Nucleus accumbens (tissue), 56 donors: ENCODE measurements at places on chromosomes 5 and 9.

DNA sequence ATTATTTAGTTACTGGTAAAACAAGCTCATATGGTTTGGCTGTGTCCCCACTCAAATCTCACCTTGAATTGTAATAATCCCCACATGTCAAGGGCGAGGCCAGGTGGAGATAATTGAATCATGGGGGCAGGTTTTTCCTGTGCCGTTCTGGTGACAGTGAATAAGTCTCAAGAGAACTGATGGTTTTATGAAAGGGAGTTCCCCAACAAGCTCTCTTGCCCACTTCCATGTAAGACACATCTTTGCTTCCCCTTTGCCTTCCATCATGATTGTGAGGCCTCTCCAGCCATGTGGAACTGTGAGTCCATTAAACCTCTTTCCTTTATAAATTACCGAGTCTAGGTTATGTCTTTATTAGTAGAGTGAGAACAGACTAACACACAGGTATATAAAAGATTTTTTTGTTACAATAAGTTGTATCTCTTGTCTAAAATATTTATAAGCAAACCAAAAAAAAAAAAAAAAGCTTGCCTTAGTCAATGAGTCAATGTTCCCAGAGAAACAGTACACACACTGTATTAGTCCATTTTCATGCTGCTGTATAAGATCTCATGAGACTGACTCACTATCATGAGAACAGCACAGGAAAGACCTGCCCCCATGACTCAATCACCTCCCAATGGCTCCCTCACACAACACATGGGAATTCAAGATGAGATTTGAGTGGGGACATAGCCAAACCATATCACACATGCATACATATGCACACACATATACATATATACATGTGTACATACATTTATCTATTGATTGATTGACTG is 138.3 kb downstream of the BASP1 start:
- DNase-seq = no peak

GRCh38 chr9:694092-694402 is 147.4 kb upstream of the DMRT1 start:
- DNase-seq = no peak

GRCh38 chr5:112388074-112388473 is 31.0 kb downstream of the EPB41L4A start:
- no peak for DNase-seq

DNA sequence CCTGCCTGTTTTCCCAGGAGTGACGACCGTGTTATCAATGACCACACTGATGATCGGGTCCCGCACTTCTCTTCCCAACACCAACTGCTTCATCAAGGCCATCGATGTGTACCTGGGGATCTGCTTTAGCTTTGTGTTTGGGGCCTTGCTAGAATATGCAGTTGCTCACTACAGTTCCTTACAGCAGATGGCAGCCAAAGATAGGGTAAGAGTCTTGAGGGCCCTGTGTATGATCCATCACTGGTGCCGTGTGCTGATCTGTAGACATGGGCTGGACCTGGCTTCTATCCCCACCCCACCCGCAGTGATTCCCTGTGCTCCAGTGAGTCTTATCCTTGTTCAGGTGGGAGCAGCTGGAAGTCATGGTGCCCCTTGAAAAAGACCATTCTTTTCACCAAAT is 26.0 kb downstream of the GABRP start:
- peak; percentile 2 for DNase-seq

GRCh38 chr9:20382460-20383071 is 239.7 kb downstream of the MLLT3 start:
- no peak for DNase-seq

DNA sequence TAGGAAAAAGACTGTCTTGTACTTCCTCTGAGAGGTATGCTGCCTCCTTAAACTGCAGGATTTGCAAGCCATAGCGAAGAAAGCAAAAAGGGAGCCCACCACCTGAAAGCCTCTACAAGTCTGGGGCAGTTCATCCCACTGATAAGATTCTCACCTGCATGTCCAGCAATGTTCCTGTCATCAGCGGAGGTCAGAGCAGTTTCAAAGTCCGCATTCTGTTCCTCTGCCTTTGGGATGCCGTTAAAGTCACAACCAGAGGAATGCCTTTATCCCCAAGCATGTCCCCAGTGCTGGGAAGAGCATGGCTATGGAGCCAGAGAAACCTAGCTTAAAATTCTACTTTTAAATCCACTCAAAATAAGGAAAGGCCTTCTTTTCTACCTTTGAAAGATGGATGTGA is 220.5 kb downstream of the GLIS3 start:
- no peak for DNase-seq

DNA sequence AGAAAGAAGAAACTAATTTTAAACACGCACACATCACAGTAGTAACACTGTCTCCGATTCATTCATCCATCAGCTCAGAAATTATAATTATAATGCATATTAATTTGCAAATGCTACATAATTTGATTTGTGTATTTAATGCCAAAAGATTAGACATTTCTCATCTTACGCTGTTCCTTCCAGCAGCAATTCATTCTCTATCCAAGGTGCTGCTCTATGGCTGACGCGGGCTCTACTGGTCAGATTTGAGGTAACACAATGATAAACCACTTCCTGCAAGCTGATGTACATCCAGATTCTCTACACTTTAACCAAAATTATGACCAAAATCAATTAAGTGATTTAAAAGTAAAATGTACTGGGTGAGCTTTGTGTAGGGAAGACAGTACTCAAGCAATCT is 77.9 kb upstream of the ICE1 start:
- no peak for DNase-seq

DNA sequence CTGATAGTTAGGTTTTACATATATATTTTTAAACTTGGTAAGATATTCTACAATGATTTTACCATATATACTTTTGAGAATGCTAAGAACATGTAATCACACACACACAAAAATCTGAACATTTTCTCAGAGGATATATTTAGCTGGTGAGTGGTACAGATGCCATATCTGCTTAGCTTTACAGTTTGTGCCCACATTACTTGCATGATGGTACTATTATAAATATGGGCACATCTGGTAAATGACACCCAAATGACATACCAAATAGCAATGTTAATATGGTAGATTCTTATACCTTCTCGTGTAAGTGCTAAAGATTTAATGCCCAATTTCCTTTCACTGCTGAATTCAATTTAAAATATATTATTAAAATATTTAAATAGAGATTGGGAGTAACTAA is 56.6 kb downstream of the LSM11 start:
- no peak for DNase-seq

DNA sequence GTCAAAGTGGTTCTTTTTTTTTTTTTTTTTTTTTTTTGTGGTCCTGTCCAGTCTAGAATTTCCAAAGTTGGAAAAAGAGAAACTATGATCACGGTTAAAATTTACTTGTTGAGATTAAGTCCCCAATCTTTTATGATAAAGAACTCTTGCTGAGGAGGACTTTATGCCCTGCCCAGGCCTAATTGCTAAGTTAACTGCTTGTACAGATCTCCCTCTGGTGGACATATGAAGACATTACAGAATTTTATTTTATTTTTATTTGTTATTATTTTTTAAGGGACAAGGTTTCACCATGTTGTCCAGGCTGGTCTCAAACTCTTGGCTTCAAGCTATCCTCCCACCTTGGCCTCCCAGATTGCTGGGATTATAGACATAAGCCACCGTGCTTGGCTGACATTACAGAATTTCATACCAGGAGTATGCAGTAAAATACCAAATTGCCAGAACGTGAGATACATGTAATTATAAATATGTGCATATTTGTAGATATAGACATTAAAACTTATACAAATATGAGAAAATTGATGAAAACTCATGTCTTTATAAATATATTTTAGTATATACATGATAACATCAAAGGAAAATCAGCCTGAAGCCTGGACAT is 91.2 kb downstream of the RFK start:
- no peak for DNase-seq

GRCh38 chr9:90915693-90916092 is 114.1 kb downstream of the SYK start:
- no peak for DNase-seq

GRCh38 chr5:171632616-171633015 is 153.0 kb upstream of the SMIM23 start:
- no peak for DNase-seq

DNA sequence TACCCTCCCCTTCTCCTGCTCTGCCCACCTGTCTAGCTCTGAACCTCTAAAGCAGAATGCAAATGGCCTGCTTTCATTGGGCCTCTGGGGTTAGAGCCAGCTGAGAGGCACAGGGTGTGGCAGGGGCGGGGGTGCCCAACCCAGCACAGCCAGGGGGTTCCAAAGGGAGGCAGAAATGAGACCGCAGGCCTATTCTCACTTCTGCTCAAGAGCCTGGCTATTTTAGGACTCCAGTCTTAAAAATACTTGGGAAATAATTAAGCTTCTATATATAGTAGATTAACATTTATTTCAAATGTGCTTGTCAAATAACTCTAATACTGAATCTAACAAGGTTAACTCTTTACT is 5.7 kb downstream of the QSOX2 start:
- no peak for DNase-seq

DNA sequence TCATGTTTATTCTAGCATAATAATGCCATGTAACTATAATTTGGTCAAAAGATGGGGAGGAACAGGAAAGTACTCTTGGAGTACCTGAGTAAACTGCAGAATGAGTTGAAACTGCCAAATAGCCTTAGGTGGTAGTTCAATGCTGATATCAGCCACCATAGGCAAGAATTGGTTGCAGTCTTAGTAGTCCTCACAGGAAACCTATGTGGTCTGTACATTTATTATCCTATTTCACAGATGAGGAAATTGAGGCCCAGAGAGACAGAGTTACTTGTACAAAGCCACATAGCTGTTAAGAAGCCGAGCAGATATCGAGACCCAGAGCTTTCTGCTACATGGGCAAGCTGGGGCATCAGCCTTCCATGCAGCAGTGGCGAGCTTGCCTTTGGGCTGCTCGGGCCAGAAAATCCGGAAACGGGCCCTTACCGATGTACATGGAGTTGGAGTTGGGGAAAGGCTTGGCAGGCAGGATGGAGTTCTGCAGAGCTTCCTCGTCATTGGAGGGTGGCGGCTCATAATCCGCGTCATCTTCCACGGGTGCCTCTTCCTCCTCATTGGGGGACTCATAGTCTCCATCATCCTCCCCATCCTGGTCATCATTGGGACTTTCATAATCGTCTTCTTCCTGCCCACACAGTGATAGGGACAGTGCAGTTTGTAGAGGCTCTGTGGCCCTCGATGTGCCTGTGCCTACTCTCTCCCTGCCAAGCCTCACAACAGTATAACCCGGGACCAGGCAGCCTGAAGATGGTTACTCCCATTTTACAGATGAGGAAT is 27.1 kb downstream of the LCP2 start:
- no peak for DNase-seq

- DNase-seq = no peak
These were observed 132.6 kb downstream of the PDZD2 start for GRCh38 chr5:31771500-31771899.

GRCh38 chr5:6675784-6676491 is 37.3 kb upstream of the TENT4A start:
- DNase-seq = no peak

- DNase-seq = no peak
These were observed 18.9 kb upstream of the NTNG2 start for GRCh38 chr9:132142924-132143323.

DNA sequence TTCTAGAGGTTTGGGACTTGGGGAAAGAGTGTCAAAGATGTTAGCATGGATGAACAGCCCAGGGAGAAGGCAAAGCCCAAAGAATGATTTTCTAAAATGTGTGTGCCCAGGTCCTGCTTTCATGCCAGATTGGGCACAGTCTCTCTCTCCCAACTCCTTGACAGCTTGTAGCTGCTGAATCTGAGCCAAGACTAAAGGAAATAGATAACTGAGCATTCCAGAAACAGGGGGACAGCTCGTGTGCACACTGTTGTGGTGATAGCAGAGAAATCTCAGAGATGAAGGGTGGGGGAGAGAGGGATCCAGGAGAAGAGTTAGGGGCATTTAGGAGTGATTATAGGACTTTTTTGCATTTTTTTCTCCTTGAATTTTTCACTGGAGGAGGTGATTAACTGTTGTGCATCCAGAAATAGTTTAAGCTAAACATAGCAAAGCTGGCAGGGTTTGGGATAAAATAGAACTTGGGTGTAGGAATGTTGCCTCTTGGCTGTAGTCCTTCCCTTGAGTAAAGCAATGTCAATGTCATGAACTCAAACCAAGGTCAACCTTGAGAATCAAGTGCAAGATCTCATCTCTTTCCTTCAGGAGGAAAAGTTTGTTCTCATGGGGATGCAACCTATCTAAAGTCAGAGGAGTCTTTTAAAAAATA is 245.9 kb downstream of the SH3GL2 start:
- DNase-seq = no peak

- DNase-seq = no peak
These were observed 380.3 kb upstream of the ACTBL2 start for GRCh38 chr5:57862942-57863341.

GRCh38 chr5:146813346-146814157 is 65.0 kb downstream of the PPP2R2B start:
- DNase-seq = no peak

DNA sequence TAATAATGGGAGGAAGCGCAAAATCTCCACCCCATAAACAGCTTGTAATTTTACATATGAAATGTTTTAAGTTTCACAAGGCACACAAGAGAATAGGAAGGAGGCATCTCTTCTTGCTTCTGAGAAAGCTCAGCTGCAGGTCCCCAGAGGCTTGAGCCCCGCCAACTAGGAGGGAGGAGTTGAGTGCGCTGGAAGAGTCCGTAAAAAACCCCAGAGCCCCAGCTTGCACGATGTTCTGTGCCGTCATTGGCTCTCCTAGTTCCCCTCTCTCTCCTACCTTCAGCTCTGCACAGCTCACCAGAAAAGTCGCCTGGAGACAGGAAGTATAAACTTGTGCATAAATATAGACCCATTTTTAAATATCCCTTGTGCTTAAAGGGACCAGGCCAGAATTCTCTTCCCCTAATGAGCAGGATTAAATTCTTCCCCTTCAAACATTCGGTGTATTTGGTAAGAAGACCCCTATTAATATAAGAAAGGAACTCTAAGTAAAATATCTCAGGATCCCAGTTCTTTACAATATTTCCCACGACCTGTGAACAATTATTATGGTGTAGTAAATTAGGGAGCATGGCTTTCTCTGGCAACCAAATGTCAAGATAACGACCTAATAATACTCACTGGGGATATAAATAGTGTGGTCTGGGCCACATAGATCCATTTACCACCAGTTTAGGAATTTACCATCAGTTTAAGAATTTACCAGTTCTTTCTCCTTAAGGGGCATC is 13.7 kb downstream of the GLRX start:
- peak; percentile 25 for DNase-seq

DNA sequence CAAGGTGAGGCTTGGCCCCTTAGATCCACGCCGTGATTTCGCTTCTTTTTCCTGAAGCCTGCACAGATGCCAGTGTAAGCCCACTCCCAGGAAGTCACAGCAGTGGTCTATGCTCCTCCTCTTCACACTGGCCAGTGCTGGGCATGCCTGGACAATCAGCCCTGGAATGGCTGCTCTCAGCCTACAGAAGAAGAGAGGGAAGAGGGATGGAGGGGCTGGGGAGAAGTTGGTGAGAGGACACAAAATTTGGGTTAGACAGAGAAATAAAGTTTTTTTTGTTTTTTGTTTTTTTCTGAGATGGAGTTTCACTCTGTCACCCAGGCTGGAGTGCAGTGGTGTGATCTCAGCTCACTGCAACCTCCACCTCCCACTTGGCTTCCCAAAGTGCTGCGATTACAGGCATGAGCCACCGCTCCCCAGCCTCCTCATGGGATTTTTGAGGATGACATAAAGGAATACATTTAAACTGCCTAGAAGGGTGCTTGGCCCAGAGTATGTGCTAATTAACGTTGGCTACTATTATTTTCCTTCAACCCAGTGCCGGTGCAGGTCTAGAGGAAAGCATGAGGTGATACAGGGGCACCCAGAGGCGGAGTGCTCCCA is 830 bp downstream of the S100Z start:
- DNase-seq = no peak
